ENCODE measurements at places on chromosomes 3 and 15. TPM values are rescaled to one million over a fixed set of nuclear protein-coding genes. Genes with fewer than 3 reads are reported as not detected.

- DNase-seq = no peak
Observed at GRCh38 chr3:171970301-171970788, 69.0 kb upstream of the FNDC3B start.

The CEP70 gene
- total RNA-seq = 15.6 TPM

DNA sequence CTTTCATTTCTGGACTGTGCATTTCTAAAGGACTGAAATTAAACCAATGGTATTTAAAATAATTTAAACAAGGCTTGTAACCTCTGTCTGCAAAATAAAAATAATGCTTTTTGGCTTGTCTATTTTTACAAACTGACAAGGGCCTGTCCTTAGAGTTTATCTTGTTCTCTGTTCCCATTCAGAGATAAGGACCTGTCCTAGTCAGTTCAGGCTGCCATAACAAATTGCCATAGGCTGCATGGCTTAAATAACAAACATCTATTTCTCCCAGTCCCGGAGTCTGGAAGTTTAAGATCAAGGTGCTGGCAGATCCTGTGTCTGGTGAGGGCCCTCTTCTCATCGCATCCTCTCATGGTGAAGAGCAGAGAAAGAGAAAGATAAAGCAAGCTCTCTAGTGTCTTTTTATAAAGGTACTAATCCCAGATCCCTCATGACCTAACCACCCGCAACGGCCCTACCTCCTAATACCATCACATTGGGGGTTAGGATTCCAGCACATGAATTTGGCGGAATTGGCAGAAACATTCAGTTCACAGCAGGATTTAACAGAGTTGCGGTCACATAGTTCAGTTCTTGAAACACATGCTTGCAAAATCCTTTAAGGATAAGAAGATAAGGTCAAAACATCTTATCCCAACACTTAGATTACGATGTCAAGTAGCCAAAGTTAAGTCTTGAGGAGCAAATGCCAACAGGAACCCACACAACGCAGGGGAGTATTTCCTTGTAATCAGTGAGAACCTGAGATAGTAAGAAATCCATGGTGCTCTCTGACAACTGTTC, 17.8 kb downstream of the KBTBD8 start:
- DNase-seq = no peak

- DNase-seq = peak; percentile 11
Observed at GRCh38 chr15:80977627-80978036, 12.0 kb downstream of the MESD start.

The IMPG2 gene
- 0.35 TPM for total RNA-seq

Measured in CD4-positive, CD25-positive, alpha-beta regulatory T cell (primary cell).